ENCODE measurements at places on chromosomes 12 and 14.
A peak's percentile ranks its signal among the peaks of the same experiment; 100 is the strongest.

DNA sequence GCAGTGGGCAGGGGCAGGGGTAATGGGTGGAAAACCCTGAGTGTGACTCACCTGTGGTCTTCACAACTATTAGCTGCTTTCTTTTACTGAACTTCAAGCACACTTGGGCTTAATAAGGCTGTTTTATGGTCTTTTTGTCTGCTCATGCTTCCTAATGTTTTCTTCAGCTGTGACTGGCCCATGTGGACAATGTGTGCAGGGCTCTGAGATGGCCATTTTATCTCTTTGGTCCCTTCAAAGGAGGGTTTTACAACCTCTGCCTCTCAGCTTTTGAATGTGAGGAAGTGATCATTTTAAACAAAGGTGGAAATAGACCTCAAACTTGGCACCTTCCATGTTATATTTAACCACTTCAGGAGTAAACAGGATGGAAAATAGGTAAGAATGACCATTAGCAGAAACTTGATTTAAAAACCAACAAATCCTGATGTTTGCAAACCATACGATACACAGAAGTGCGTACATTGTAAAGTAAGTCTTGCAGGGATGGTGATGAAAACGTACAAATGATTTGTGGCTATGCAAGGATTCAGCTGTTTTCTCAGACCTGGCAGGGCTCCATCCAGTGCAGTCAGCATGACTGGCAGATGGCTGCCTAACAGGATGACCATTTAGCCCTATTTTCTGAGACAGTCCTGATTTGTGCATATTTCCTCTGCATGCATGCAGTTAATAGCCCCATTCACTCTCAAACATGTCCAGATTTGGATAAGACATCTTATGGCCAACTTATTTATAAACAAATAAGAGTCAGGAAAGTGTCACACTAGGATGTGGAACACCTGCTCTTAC lies 103.2 kb downstream of the SLC38A4 start:
- peak; percentile 63 for DNase-seq

GRCh38 chr12:9669019-9669326 lies 540 bp upstream of the CLEC2D start:
- no peak for DNase-seq

DNA sequence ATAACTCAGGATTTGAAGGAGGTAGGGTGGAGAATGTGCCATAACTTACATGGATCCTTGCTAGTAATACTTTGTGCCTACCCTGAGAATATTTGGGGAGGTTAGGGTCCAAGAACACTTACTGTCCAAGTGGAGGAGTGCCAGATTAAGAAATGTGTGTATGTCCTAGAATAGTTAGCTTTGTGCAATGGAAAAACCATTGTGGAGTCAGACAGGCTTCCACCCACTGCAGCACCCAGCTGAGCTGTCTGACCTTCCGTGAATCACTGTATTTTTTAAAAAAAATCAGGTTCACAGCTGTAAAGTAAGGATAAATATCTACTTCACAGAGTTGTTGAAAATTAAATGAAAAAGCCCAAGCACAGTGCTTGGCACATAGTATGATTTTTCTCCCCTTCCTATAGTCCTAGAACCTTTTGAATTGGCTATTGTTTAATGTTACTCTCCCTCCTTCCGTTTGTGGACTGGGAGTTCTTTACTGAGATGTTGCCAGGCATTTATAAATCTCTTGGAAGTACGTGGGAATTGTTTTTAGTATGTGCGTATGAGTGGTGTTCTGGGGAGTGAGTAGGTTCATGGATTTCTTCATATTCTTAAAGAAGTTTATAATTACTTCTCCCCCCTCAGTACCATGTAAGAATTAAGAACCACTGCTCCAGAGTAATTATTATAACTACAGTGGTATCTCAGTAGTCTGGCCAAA lies 9.2 kb downstream of the RAB21 start:
- no peak for DNase-seq

DNA sequence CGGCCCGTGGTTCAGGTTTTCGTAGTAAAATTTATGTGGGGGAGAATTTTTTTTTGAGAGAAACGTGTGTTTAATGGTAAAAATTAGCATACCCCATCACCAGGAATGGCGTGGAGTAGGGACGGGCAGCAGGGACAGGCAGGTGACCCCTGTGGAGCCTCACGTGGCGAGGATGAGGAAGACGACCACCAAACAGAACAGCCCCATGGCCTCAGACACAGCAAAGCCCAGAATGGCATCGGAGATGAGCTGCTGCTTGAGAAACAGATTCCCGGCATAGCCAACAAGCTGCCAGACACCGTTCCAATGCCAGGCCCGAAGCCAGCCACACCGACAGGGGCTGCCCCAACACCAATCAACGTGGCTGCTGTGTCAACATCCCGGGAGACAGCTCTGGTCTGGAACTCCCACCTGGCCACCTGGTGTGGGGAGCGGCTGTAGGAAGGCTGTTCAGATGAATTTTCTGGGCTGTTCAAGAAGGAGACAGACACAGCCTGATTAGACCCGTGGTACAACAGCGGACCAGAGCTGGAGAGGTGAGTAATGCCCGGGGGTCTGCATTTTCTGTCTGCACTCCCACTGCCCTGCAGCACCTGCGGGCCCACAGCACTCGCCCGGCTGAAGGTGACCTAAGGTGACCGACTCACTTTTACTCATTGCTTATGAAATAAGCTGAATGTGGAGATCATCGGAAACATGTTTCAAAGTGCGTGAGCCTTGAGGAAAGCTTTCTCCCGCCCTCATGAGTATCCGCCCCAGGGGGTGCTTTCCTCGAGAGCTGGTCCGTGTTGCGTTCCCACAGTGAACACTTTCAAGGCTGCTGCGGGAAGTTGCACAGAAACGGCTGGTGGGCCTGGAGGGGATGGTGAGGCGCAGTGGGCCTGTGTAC lies 10.6 kb downstream of the TMEM121 start:
- no peak for DNase-seq

- no peak for DNase-seq
Observed at GRCh38 chr12:7175493-7175892, 14.0 kb upstream of the PEX5 start.

DNA sequence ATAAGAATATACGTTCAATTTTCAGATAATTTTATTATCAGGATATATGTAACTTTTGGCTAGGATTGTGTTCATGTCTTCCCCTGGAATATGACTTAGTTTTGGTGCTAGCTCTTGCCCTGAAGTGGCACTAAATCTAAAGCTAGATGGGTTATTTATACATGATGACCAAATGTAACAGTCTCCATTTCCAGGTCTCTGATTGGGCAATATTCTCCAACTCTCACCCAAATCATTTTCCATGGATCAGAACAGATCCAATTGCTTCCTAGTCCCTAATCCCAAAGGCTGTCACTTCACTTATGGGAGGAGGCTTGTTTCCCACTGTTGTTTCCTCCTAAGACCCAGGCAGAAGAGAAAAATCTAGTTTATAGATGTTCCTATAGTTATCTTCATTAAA lies 274.6 kb upstream of the SLC16A7 start:
- no peak for DNase-seq

GRCh38 chr14:76589246-76589645 lies 172.0 kb upstream of the VASH1 start:
- no peak for DNase-seq

DNA sequence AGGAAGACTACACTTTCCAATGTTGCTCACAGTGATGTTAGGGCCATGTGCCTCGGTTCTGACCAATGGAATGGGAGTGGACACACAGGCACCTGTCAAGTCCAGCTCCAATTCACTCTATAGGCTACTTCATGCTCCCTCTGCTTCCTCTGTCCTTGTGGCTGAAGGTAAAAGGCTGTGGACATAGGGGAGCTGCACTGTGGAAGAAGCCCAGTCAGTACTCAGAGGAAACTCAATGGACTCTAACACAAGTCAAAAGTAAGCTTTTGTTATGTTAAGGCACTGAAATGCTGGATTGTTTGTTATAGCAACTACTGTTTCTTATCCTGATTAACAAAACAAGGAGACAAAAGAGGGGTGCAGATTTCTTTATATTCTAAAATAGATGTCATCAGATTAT lies 278.2 kb downstream of the BCL11B start:
- DNase-seq, result no peak
